Cortex of kidney (tissue), 1 donor: ENCODE measurements at places on chromosomes 7 and 10.

GRCh38 chr7:35617041-35617440, 77.9 kb downstream of the HERPUD2 start:
- DNase-seq, result no peak

GRCh38 chr10:31896968-31897384, 31.7 kb downstream of the ARHGAP12 start:
- DNase-seq, result no peak

DNA sequence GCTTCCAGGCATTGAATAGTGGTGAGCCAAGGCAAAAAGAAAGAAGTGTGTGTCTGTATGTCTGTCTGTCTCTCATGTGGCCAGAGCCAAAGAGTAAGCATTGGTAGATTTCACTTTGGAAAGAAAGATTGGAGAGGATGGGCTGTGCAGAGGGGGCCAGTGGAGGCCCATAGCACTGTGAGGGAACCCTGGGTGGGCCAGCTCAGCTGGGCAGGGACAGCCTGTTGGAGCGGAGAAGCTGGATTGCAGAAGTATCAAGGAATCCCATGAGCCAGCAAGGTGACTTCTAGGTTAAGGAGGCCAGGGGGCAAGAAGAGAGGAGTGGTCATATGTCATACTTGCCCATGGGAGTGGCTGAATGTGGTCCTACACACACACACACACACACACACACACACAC, 1.5 kb upstream of the GRID1 start:
- DNase-seq, result no peak

DNA sequence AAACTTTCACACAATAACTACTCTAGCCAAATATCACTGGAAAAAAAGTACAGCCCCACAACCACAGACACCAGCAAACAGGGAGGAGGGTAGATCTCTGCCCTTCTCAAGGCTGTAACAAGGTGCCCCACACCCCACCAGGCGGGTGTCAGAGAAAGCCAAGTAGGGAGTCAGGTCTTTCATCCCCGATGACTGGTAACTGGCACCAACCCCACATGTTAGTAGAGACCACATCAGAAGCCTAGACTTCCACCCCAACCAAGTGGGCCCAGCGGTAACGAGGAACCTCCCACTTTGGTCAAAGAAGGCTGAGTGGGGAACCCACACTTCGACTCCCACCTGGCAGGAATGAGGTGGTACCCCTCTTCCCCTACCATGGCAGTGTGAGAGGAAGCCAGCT, 16.4 kb upstream of the RUFY2 start:
- no peak for DNase-seq

DNA sequence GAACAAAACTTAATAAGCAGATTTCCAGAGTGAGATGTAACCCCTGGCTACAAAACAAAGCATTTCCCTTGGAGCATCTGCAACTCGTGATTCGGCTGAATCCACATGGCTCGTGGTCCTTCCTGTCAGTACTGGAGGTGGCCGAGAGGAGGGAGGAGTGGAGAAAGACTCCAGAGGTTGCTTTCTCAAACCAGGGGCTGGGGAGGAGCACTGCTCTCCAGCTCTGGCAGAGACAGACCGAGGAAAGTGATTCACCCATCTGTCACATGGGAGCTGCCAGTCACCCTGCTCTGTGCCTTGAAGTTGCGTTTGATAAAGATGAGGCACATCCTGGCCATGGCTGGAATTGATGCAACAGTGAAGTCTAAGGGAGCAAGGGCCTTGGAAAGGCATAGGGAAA, 72.7 kb downstream of the COL13A1 start:
- no peak for DNase-seq

DNA sequence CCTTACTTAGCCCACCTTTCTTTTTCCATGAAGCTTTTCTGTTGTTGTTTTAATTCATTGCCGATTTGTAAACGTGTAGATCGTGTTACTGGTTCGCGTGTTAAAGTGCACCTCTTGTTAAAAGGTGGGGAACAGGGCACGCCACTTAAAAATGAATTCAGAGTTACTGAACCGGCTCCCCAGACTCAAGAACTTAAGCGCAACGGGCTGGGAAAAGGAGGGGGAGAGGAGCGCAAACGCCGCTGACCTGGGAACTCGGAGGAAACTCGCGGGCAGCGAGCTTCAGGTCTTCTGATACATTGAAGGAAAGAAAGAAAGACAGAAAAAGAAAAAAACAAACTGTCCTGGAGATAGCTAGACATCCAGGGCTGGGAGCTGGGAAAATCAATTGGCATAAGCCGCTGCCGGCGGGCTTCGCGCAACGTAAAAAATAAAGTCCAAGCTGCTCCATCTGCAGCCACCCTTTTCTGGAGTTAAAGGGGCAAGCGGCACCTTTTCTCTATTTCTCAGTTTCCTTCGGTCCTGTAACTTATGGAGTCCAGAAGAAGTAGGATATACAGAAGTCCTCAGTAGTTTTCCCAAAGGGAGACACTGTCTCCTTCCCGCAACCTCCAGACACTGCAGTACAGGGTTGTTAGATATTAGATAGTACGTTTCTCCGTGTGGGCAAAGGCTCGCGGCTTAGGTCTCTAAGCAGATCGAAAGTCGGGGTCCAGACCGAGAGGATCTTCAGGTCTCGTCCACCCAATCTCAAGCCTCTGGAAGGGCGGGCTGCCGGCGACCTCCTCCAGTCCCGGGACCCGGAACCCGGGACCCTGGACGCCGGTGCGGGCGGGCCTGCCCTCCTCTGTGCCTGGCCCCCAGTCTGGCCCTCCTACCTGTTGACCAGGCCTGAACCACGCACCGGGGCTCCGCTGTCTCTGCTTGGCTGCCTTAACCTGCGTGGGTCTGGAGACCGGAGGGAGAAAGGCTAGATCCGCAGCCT, 1.8 kb upstream of the DLX6 start:
- no peak for DNase-seq

DNA sequence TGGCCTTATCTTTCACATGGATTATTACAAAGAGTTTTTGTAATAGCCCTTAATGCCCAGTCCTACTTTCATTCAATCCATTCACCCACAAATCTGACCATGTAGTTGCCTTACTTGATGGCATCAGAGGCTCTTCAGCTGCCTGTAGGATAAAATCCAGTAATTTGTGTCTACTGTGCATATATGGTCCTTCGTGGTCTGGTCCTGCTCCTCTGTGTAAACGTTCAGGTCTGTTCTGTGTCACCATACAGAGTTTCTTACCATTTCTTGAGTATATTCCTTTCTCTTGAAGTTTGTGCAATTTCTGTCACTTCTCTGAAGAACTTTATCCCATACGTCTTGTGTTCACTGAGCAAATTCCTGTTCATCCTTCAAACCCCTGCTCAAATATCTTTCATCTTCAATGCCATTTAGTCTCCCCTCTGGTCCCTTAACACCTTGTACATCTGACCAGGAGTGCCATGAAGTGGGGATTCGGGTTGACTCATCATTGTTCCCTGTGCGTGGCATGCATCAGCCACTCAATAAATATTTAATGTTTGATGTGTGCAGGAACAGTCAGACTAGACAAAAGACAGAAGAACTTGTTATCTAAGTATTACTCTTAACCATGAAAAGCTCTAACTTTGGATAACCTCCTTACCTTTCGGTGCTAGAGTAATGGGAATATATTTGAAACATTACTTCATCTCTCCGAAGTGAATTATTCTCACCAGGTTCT, 98.6 kb upstream of the RPA3 start:
- DNase-seq, result no peak

GRCh38 chr10:116720668-116721546, 21.5 kb downstream of the HSPA12A start:
- no peak for DNase-seq

GRCh38 chr10:34297541-34298345, 517.4 kb downstream of the PARD3 start:
- no peak for DNase-seq

GRCh38 chr10:10977978-10978377, 39.7 kb upstream of the CELF2 start:
- no peak for DNase-seq

DNA sequence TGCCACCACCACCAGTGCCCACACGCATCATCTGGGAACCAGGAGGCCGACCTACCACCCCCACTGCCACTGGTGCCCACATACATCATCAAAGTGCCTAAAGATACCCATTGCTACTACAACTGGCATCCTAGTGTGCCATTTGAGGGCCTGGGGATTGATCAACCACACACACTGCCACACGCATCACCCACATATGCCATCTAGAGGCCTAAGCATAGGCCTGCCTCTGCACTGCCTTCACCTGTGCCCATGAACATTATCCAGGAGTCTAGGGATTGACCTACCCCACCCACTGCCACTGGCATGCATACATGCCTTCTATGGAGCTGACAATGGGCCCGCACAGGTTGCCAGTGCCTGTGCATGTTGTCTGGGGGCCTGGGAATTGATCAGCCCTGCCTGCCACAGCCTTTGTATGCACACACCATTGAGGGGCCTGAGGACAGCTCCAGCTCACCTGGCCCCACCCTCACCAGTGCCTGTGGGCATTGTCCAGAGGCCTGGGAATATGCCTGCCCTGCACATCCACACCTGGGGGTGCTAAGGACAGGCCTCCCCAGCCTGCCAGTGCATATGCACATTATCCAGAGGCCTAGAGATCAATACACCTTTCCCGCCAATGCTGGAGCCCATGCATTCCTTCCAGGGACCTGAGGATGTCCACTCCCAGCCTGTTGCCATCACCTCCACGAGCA, 64.3 kb upstream of the TRIL start:
- no peak for DNase-seq

DNA sequence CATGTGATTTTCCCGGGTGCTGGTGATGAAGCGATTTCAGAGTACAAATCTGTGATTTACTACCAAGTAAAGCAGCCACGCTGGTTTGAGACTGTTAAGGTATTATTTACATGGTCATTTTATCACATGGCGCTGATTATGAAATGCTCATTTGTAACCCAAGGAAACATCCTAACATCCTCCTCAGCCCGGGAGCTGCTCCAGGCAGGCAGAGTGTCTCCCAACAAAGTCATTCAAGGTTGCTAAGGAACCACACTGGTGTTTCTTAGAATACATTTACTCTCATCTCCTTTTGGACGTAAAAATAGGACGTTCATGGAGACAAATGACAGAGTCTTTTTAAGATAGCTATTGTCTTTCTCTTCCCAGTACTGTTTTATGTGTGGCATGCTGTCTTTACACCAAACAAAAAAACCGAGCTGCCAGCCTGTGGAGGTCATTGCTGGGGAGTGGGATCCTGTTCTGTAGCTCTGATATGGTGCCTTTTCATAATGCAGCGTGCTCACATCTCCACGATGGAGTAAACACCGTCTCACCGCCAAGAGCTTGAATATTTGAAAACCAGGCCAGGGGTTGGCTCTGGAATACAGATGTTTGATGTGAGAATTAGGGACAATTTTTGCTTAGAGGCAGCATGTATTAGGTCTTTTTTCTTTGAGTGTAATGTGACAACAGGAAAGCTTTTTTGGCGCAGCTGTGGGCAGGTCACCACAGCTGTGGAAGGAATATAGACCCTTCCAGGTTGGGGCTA, 119.6 kb downstream of the DOCK1 start:
- DNase-seq, result no peak

GRCh38 chr7:75688200-75689136, 50.3 kb downstream of the HIP1 start:
- no peak for DNase-seq

GRCh38 chr10:126521399-126521798, 133.1 kb upstream of the ADAM12 start:
- DNase-seq, result no peak

DNA sequence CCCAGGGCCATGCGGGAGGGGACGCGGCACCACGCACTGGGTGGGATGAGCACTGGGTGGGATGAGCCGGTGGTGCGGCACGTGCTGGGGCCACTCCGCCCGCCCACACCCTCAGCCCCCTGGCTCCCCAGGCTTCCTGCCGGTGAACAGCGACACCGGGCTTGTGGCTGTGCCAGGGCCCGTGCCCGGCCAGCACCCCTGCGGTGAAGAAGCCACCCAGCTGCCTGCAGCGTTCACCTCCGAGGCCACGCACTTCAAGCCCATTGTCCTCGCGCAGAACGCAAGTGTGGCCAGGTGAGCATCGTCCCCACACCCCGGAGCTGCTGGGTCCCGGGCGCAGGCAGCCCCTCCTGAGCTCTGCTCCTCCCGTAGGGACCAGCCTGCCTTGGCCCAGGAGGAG, 31.8 kb upstream of the UTF1 start:
- DNase-seq, result no peak

DNA sequence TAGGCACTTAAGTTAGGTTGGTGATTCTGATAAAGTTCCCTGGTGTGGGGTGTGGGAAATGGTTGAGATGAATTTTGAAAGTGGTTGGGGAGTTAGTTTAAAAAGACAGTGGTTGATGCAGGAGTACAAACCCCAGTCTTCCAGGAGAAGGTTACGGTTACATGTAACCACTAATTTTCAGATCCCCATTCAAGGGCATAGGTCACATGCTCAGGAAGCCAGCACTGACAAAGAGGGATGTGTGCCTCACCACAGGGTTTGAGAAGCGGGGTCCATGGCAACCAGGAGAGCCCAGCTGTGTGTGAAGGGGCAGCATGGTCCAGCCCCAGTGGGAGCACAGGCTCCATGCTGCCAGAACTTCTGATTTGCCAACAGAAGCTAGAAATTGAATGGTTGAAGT, 144.2 kb downstream of the MDFIC start:
- DNase-seq, result no peak

GRCh38 chr7:297611-298374, 7.8 kb downstream of the FOXL3 start:
- DNase-seq, result no peak

GRCh38 chr10:124977648-124978375, 35.9 kb downstream of the ZRANB1 start:
- DNase-seq, result no peak

GRCh38 chr7:89335490-89335889, 540.0 kb upstream of the TEX47 start:
- no peak for DNase-seq

GRCh38 chr10:133420028-133420427, 4.4 kb downstream of the SPRN start:
- no peak for DNase-seq

- DNase-seq, result no peak
These were observed 561.2 kb upstream of the MKI67 start for GRCh38 chr10:128687408-128687807.

DNA sequence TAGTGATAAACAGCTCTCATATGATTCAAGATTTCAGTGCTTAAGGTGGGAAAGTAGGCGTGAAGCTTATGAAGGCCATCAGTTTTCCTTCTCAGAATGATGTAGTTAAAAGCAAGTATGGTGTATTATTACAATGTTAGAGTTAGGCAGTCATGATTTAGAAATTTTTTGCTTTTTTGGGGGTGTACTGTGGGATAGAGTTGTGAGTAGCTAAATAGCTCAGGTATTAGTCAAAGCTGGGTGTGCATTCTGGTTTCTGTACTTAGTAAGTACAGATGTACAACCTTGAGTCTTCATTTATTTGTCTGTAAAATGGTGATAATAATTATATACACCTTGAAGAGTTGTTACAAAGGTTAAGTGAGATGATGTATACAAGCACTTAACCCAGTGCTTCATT, 52.2 kb downstream of the R3HCC1L start:
- DNase-seq, result no peak
